ENCODE measurements at places on chromosomes 2 and 18. TPM values are rescaled to one million over a fixed set of nuclear protein-coding genes. Genes with fewer than 3 reads are reported as not detected.

CDK15 gene
- not detected for total RNA-seq

TUBA3E gene
- not detected for total RNA-seq

ADNP2 gene
- total RNA-seq = 17.7 TPM

TMEFF2 gene
- 0.04 TPM for total RNA-seq

FEV gene
- total RNA-seq = not detected

TMEM198 gene
- not detected for total RNA-seq

CRYGD gene
- not detected for total RNA-seq

EN1 gene
- total RNA-seq = not detected

ANKRD23 gene
- 0.46 TPM for total RNA-seq

SLC14A1 gene
- not detected for total RNA-seq

LOXHD1 gene
- not detected for total RNA-seq

PROC gene
- not detected for total RNA-seq

SCYGR4 gene
- total RNA-seq = not detected
